ENCODE measurements at places on chromosomes 6 and 20.

DNA sequence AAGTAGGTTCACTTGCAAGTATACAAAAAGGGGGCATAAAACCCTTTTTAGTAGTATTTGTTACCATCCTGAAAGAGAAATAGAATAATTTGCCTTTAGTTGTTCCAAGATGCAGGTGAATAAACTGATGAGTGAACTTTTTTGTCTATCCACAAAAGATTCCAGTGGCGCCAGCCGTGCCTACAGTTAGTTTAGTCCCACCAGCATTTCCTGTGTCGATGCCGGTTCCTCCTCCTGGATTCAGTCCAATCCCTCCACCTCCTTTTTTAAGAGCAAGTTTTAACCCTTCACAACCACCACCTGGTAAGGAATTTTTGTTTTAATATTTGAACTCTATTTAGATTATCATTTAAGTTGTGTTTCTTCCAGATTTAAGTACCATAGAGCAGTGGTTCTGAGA lies 90.9 kb downstream of the SCAF8 start:
- DNase-seq = no peak

- DNase-seq = peak; percentile 37
Measured at GRCh38 chr6:63997734-63998133, 362.1 kb downstream of the PHF3 start.

DNA sequence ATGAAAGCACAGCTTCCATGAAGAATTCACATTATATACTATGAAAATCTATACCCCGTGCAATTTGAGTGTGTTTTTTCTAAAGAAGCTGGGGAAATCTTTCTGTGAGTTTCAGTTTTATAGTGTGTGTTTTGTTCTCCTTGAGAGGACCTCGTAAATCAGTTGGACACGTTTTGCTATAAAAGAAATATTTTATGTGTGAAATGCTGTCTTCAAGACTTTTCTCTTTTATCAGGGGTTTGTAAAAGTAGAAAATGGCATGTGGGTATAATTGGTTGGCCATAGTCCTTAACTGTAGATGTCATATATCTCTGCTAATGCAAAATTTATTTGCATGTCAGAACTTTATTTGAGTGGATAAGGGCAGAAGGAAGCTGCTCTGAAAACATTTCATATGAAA lies 186.2 kb downstream of the CDH4 start:
- DNase-seq = no peak

GRCh38 chr20:61844621-61845020 lies 221.1 kb downstream of the TAF4 start:
- DNase-seq = no peak

GRCh38 chr20:48776306-48776705 lies 51.5 kb downstream of the PREX1 start:
- DNase-seq = peak; percentile 87

- peak; percentile 91 for DNase-seq
Measured at GRCh38 chr6:104859225-104860146, at the start of gene HACE1. Gene HACE1 (minus strand): TSS chr6:104859919. CDS start chr6:104859642, 277 bp downstream.

- DNase-seq = no peak
Measured at GRCh38 chr20:41185013-41185757, 47.8 kb downstream of the PLCG1 start.

DNA sequence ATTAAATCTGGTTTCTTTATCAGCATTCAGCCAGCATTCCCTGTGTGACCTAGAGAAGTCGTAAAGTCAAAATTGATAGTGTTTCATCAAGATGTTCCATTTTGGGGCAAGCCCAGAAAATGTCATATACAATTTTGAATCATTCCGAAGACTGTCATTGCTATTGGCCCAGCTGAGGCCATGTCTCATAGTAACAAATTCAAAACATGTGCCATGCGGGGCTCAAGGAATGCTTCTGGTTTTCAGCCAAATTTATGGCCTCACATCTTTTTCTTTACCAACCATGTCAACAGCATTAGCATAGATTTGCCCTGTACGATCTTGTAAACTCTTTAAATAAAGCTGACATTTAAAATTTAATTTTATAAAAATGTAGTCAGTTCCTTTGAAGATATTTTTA lies 314.7 kb downstream of the PAX1 start:
- DNase-seq = peak; percentile 50

DNA sequence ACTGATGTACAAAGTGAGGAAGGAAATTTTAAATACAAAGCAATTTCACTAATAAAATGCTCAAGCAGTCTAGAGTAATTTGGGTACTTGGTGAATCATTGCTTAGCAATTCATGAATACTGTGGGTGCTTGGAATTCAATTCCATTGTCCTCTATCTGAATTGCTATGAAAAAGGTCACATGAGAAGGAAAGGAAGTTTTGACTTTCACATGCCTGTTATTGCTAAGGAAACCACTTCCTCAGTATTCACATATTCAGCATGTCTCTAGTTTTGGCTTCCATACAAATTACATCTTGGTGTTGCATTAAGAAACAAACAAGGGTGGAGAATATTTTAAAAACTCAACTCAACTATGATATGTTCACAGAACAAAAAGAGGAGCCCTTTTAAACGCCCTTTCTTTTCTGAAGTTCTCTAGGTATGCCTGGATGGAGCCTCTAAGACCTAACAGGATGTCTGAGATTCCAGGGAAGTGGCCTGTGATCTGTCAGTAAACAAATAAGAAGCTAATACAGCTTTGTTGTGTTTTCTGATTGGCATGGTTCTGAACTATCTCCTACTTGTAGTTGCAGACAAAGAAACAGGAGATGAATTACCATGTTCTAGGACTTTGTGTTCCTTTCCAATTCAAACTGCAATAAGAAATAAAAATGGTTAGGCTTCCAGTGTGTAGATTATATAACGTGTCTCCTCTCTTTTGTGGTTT lies 190.4 kb downstream of the OGFRL1 start:
- DNase-seq = peak; percentile 95

DNA sequence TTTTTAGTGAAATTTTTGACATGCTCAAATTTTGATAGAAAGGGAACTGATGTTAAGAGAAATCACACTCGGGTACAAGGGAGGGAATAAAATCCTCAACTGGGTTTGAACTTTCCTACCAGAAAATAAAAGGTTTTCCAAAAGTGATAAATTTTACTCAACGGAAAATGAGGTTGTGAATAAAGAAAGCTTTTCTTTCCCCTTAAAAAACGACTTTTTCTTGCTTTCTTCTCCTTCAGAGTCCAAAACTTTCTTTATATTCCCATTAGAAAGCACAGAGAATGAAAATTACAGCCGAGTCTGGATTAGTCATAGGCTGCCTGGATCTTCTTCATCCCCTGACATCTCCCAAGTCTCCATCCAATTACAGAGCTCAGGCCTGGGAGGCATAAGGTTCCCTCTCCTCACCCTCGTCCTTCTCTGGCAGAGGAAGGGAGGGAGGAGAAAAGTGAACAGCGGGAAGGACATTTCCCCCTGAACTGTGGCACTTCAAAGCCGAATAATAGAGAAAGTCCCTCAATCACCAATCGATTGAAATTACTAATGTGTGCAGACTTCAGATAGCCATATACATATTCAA lies 28.1 kb upstream of the QKI start:
- DNase-seq = peak; percentile 13

DNA sequence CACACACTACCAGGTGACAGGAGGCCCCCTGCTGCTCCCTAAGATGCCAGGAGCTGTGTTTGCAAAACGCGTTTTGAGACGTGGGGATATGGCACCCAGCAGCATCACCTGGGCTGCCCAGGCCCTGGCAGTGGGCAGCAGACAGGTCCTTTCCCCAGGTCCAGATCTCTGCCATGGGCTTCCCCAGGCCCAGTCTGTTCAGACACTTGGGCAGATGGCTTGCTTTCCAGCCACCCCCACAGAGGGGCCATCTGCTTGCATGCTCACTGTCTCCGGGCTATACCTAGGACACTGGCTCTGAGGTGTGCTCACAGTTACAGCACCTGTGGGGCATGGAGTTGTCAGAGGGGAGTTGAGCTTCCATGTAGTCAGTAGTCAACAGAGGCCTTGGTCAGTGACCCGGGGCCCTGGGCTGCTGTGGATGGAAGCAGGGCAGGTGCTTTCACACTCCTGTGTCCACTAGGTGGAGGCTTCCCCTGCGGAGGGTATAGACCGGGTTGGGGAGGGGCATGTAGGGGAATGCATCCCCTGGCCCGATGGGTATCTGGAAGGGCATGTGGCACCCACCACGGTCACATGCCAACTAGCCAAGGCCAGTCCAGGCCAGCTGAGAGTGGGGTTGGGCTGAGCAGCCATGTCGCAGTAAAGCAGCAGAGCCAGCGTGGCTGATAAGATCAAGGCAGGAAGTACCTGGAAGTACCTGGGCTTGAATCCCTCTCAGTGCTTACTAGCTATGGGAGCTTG lies 185.4 kb upstream of the SLC24A3 start:
- no peak for DNase-seq

DNA sequence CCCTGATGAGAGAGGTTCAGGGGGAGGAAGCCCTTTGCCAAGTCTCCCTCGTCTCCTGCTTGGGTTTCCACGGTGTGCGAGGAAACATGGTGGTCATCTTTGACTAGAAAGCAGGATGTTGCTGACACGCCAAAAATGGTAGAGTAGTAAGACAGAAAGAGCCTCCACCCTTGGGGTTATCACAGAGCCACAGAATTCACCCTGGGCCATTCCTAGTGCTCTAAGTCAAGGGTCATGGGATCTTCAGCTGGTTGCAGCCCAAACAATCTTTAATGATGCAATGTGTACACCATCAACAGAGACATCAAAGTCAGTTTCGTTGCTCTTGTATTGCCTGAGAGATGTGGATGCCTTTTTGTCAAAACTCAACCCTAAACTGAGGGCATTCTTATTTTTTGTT lies 201.9 kb downstream of the LY86 start:
- no peak for DNase-seq

GRCh38 chr20:22160101-22160652 lies 424.2 kb downstream of the FOXA2 start:
- DNase-seq = peak; percentile 13

DNA sequence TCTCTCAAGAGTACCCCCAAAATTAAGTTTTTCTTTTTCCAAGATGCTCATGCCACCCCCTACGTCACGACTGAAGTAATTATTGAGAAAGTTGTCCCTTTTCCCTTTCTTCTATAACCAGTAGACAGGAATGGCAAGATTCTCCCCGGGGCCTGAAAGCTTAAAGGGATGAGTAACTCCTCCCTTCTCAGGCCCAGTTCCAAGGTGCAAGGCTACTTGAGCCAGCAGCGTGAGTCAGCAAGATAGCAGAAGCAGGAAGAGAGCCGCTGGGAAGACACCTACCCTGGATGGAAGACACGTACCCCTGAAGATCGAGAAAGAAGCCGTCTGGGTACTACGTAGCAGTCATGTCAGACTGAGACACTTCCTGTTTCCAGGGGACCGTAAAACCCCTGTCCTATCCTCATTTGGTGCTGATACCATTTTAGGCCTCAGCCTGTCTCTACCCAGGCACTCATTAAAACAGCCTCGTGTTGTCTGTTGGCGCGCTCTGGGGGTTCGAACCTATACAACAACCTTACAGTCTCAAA lies 241.0 kb downstream of the ADGRG6 start:
- DNase-seq = peak; percentile 55

DNA sequence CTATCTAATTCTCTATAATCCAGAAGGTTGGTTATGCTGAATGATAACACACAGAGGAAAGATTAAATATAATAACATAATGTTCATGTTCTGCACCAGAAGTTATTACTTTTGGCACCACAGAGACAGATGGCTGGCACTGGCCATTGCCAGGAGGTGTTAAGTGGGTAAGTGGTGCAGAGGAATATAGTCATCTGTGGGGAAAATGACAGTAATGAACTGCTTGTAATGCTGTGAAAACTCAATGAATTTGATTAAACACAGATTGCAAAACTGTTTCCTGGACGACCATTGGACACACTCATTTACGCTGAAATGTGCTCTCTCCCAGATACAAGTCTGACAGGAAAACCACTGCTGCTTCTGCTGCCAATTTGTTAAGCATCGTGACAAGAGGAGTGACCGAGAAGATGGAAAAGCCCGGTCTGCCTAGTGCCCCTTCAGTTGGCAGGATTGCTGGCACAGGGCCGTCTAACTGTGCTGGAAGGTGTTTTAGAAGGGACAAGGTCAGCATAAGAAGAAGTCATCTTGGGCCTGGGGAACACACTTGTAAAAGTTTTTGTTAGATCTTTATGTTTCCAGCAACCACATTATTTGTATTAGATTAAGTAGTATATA lies 567.4 kb downstream of the CBLN4 start:
- no peak for DNase-seq

DNA sequence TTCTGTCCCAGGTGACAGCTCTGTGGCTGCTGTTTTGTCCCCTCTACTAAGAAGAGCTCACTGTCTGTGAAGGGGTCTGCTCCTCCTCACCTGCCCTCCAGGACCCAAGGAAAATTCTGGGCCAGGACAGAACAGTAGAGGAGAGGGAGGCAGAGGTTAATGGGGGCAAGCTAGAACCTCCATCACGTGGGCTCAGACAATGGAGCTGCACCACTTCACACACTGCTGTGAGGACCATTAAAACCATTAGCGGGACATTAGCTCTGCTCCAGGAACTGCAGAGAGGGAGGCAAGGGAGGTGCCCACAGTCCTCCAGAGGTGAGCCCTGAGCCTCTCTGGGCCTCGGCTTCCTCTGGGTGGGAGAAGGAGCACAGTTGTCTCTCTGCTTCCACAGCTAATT lies 78.4 kb downstream of the NOL4L start:
- no peak for DNase-seq

DNA sequence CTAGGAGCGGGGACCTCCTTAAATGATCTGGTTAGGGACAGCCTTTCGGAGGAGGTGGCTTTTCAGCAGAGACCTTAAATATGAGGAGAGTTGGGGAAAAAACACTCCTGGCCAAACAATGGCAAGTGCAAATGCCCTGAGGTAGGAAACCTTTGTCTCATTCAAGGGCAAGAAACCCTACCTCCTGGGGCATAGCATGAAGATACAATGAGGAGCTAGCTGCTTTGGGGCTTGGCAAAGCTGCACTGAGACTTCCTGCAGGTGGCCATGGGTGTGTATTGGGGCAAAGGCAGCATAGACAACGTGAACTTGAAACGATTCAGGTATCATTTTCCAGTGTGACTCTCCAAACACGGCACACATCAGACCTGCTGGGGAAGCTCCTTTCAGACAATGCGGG lies 30.7 kb downstream of the PMEPA1 start:
- DNase-seq = no peak

GRCh38 chr6:148271711-148272439 lies 70.8 kb upstream of the SASH1 start:
- peak; percentile 97 for DNase-seq

- peak; percentile 38 for DNase-seq
Measured at GRCh38 chr20:49979030-49979832, 3.5 kb upstream of the SNAI1 start.

DNA sequence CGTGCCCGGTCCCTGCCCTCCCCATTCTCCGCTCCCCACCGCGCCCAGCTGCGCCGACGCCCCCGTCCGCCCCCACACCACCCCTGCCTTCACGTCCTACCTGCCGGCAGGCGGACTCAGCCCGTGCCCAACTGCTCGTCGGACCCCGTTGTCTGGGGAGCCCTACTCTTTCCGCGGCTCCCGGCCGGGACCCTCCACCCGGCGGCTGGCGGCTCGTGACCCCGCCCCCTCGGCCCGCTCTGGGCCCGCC lies at the start of gene SERAC1:
SERAC1 (minus strand) TSS at position 223 of the 250 bp plus-strand sequence. CDS start 9,899 bp downstream, outside the sequence.
- DNase-seq = no peak

DNA sequence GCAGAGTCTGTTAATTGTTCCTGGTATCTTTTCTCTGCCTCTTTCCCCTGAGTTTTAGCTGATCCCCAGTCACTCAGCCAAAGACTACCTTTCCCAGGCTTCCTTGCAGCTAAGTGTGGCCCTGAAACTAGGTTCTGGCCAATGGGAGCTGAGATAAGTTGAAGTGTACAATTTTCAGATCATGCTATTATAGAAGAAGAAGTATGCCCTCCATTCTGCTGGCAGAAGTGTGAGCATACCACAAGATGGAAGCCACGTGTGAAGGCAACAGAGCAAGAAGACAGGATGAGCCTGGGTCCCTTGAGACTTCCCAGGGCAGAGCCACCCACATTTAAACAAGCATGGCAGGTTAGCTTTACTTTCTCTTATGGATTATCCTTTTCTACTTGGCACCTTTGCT lies 273.2 kb downstream of the HIVEP2 start:
- DNase-seq = no peak
